ENCODE measurements at places on chromosomes 16 and 17.

DNA sequence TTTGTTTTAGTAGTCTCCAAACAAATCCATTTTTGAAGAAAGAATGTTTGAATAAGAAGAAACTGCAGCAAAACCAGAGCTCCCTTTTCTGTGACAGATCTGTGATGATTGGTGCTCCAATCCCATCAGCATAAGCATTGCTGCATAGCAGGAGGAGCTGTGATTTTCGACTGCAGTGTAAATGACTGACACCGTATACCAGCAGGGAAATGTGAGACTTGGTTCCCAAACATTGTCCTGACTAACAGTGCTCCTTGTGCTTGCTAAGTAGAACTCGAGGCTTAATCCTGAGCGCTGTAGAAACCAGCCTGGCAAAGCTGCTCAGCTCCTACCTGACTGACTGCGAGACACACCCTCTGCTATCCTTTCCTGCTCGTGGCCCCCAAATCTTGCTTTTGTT is 57.2 kb downstream of the NUP93 start:
- no peak for DNase-seq

DNA sequence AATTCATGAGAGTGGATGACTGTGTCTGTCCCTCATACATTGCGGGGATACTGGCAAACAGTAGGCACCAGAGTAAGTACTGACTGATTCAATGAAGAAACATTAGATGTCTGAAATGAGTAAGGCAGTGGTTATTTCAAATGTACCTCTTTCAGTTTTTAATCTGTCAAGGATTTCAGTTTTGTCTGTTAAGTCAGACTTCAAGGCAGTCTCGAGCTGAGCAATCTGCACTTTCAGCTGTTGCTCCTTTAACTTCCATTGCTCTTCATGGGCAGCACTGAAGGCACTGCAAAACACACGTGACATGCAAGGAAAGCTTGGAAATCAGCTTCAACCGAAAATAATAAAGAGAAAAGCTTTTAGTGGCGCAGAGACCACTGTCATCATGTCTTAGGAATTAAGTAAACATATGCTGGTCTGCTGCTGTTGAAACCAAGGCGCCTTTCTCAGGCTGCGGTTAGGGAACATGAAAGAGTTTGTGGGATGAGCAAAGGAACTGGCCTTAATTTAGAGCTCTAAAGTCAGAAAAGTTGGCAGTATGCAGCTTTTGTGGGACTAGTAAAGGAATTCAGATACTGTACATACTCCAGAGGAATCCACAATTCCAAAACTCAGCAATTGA is 38.8 kb downstream of the RPGRIP1L start:
- peak; percentile 78 for DNase-seq

- DNase-seq: peak; percentile 49
These were observed 5.1 kb downstream of the PHF12 start for GRCh38 chr17:28946239-28946638.

DNA sequence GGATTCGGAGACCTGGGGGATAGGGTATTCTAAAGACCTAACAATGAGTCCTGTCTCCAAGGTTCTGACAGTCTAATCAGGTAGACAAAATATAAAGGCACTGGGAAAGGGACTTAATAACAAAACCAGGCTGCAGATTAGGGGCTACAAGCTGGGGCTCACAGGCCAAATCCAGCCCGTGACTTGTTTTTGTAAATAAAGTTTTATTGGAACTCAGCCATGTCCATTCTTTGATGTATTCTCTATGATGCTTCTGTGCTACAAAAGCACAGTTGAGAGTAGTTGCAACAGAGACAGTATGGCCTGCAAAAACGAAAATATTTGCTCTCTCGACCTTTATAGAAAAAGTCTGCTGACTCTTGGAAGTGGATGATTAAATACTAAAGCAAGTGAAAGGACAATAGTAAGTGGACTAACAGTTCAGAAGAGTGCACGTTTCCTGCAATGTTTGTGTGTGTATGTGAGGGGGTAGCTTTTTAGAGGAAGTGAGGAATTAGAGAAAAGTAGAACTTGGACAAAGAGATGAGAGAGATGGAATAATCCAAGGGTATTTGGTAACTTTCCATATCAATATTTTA is 115.4 kb upstream of the ZFHX3 start:
- DNase-seq: no peak

DNA sequence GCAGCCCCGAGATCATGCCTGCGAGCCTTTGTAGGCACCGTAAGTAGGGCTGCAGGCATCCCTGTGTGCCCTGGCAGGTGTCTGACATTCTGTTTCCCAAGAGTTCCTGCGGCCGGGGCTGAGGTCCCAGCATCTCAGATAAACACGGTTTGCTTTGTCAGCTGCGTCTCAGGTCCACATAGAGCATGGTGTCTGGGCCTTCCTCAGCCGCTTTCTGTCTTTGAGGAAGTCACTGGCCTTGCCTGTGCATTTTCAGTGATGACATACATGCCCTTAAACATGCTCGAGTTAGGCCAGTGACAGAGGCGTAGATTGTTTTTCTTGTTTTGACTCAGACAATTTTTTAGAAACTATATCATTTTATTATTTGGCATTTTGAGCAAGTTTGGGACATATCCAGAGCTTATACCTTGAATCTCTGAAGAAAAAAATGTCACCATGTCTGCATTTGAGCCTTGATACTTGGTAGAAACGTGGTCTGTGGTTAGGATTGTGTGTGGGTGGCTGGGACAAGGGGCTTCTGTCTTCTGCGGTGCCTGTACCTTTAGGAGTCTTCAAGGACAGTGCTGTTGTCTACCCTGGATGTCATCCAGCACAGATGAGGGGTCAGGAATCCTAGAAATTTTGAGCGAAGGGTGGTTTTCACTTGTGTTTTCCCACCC is 105.8 kb downstream of the SNX29 start:
- DNase-seq: peak; percentile 28

DNA sequence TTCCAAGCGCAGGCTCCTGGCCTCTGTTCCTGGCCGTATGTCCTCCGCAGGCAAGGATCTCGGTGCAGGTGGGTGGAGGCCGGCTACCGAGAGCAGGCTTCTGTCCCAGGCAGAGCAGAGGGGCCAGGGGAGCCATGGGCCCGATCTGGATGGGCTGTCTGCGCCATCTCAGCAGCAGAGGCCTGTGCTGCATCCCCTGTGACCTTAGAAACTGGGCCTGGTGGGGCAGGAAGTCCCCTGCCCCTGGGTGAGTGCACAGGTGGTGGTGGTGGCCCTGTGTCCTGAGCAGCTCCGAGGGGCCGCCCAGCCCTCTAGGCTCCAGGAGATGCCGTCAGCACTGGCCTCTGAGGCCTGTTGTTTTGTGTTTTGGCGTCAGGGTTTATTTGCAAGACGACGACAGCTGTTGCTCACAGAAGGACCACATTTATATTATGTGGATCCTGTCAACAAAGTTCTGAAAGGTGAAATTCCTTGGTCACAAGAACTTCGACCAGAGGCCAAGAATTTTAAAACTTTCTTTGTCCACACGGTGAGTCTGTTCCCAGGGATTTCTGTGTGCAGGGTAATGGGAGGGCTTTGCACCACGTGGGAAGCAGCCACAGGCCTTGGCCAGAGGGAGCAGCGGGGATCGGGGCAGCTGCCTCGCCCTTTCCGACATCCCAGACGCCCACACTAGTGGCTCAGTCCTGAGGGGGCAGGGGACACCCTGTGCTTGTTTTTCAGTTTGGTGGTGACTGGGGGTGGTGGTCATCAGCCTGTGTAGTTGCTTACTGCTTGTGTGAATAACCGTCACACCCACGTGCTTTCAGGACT is 59.1 kb downstream of the PDPK1 start:
- no peak for DNase-seq

DNA sequence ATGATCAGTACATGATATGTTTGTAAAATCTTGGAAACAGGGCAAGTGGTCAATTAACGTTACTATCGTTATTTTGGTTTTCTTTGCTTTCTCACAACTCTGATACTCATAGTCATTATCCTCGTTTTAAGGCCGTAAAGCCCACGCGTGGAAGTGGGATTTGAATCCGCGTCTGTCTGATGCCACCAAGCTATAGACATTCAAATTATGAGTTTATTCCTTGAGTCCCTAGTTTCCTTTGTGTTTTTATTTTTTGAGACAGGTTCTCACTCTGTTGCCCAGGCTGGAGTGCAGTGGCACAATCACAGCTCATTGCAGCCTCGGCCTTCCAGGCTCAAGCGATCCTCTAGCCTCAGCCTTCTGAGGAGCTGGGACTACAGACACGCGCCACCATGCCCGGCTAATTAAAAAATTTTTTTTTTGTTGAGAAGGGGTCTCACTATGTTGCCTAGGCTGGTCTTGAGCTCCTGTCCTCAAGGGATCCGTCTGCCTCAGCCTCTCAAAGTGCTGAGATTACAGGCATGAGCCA is 1.0 kb downstream of the DCTN5 start:
- DNase-seq: no peak

GRCh38 chr17:78991017-78991738 is 11.5 kb upstream of the LGALS3BP start:
- no peak for DNase-seq

GRCh38 chr16:68416057-68417046 is 32.0 kb downstream of the SMPD3 start:
- DNase-seq: no peak

DNA sequence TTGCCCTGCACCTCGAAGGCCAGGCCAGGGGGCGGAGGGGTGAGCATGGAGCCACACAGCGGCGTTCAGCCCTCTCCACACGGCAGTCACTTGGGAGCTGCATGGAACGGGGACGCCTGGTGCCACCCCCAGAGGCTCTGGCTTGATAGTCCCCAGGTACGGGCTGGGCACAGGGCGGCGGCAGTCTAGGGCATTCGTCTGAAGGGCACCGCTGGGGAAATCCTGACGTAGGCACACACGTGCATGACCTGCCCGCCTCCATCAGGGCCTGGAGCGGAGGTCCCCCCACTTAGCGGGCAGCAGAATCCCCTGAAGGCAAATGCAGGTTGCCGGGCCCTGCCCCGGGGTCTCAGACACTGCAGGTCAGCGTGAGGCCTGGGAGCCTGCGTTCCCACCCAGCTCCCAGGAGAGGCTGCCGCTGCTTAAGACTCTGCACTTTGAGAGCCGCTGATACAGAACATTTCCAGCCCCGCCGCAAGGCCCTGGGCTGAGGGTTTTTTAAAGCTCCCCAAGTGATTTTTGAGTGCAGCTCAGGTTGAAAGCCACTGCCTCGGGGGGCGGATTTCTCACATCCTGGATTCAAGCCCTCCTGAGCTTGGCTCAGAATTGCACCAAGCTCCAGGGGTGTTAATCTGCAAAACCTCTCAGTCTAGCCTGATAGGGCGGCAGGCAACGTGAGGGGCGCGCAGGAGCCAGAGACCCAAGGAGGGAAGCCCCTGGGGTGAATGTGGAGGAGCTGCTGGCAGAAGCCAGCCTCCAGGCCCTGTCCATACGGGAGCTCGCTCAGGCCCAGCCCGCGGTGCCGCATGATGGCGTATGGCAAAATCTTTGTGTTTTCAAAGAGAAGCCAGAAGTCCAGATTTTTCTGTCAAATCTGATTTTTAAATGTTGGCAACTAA is 182.3 kb upstream of the GSE1 start:
- DNase-seq: no peak

DNA sequence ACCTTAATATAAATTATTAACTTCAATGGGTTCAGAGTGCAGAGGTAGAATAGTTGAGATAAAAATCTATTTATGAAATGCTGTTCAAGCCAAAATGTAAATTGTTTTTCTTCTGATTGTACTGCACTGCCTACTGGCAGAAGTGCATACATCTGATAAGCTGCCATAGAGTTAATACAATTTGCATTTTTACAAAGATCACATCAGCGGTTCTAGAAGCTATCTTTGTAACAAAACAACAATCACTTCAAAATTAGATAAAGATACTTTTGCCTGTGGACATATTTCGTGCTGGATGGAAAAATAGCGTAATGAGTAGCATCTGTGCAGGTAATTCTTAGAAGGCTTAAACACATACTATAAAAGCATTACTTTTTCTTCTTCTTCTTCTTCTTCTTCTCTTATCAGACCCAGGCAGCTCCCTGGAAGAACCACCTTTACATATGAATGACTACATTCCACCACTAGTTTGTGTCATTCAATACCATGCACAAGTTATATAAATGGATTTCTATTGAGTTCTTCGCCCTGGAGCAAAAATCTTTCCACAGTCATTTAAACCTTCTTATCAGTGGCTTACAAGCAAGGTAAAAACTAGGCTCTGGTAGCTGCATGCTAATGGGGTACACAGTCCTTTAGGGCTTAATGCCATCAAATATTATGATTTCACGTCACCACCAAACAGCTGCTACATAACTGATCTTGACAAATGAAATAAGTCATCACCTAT is 47.0 kb downstream of the SYNRG start:
- DNase-seq: no peak

DNA sequence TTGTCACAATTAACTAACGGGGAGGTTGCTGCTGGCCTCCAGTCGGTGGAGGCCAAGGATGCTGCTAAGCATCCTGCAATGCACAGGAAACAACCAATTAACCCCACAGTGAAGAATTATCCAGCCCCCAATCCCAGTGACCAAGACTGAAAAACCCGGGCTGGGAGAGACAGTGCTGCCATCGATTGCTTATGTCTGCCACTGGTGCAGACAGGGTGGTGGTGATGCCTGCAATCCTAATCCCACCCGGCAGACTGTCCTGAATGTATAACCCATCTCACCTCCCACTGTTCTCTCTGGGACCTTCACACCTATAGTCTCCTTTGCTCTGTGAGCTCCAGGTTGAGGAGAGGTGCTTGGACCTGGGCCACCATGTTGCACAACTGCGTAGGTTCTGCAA is 42.3 kb upstream of the KLHDC4 start:
- DNase-seq: no peak

DNA sequence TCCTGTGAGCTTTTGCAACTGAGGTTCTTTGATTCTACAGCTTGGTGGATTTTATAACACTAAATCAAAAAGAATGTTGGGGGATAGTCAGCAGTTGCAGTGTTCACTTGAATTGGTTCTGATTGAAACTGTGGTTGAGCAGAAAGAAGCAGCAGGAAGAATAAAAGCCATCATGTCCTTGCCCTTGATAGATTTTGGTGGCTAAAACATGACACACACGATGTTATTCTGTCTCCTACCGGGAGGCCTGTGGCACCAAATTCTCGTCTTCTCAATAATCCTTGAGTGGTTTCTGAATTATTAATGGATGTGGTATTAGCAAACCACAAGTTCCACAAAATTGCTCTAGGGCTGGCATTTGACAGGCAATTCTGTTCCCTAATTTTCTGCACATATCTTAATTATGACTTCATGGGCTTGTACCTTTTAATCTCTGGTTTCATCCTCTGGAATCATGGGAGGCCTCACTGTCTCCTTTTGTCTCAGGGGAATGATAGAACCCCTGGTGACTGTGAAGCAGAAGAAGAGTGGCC is 338.2 kb downstream of the SNX29 start:
- no peak for DNase-seq

- no peak for DNase-seq
These were observed 35.2 kb downstream of the CIBAR2 start for GRCh38 chr16:85077039-85077438.

DNA sequence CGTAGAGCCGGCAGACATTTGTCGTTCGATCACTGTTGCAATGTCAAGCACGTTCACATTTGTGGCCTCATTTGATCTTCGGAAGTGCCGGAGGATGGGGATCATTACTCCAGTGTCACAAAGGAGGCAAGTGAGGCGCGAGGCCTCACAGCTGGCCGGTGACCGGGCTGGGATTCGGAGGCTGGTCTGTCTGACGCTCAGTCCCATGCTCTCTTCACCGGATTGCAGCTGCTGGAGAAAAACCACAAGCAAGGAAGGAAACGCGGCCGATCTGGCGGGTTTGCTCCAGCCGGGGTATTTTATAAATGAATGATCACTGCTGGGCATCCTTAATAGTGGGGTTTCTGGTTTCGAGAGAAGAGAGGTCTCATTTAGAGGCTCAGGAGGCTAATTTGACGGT is 127.8 kb downstream of the OR1D5 start:
- no peak for DNase-seq

Measured in activated CD4-positive, alpha-beta T cell treated with anti-CD3 and anti-CD28 coated beads, Interleukin-2, Interleukin-6, amounts not matched to agents 100 ng/mL and 50 ng/mL, durations not matched to agents 16 hours and 8 hours (primary cell).